Activated CD4-positive, alpha-beta T cell treated with anti-CD3 and anti-CD28 coated beads for 4 hours (primary cell): ENCODE measurements at places on chromosomes 2 and 18.

DNA sequence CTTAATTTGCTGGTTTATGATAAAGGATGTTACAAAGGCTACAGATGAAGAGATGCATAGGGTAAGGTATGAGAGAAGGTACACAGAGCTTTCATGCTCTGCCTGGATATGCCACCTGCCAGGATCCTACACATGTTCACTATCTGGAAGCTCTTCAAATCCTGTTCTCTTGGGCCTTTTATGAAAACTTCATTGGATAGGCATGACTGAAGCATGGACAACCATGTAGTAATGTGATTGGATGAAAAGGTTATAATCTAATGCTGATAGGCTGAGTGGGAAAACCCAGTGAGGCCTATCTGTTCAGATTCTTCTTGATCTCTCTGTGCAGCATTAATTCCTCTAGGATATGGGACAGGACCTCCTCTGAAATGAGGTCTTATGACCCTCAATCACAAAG lies 26.8 kb downstream of the HNMT start:
- no peak for DNase-seq

DNA sequence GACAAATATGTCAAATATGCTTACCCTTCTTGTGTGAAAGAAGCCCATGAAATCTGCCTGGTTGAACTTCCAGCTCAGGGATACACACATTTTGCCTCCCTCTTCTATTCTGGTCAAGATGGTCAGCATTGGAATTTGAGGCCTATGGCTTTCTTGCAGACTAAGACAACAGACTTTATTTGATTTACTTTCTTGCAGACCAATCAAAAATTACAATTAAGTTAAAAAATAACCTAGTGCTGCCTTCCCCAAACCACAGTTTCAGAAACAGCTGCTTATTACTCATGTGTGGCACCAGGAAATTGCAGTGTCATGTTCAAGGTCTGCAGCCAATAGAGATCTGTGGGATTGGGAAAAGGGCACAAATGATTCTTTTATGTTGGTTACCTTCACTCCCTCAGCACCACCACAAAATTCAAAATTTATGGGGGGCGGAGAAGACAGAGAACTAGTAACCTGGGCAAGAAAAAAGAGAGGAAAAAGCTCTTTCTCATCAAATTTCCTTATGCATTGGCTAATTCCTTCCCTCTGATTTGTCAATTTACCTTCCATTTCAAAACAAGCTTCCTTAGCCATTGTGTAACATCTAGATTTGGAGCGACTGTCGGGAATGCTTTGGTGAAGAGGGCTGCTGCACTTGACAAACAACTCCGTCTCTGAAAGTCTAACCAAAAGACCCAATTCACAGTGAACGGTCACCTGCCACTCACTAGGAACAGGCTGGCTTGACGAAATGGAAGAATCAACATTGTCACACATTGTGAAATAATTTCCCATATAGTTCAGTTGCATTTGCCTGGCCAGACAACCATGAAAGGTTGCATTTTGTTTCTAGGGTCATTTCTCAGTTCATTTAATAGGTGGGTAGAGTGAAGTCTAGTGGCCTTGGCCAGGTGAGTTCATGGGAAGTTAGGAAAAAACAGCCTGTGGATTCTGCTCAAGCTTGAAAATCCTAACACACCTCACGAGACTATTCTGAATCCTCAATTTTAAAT lies 100.4 kb upstream of the FZD5 start:
- no peak for DNase-seq

- DNase-seq, result no peak
Observed at GRCh38 chr2:223055836-223056235, 3.8 kb downstream of the KCNE4 start.

GRCh38 chr2:225008935-225009334 lies 33.3 kb downstream of the DOCK10 start:
- no peak for DNase-seq

GRCh38 chr2:118520246-118520645 lies 327.2 kb downstream of the EN1 start:
- no peak for DNase-seq

- DNase-seq, result no peak
Observed at GRCh38 chr18:78992041-78993011, 12.7 kb downstream of the SALL3 start.

DNA sequence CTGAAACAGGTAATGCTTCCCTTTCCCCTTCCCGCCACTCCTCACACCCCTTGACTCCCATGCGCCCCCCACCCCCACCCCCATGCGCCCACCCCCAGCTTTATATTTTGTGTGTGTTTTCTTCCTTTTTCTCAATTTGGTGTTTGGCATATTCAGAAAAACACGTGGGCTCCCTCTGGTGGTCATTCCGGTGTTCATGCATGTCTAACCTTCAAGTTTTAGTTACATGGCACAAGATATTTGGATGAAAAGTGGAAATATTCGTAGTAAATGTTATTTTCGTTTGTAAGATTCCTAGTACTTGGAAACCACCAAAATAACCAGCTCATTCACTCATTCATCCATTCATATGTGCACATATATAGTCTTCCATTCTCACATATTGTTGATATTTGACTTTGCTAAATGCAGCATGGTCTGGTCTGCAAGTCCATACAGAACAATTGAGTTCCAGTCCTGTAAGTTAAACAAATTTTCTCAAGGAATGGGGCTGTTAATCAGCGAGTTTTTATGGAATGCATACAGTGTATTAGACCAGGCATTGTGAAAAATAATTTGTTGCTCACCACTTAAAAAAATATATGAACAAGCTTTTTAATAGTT lies 143.6 kb upstream of the MAP3K20 start:
- DNase-seq, result peak; percentile 56
